Fibroblast of skin of back (primary cell): ENCODE measurements at places on chromosomes 5 and 9.
A peak's percentile ranks its signal among the peaks of the same experiment; 100 is the strongest.

- DNase-seq, result no peak
These were observed 48.0 kb upstream of the DMRT3 start for GRCh38 chr9:928363-929042.

- peak; percentile 63 for DNase-seq
These were observed 402.3 kb upstream of the ADAMTSL1 start for GRCh38 chr9:18071651-18072060.

- no peak for DNase-seq
These were observed 812.2 kb downstream of the DTWD2 start for GRCh38 chr5:118176146-118176545.

GRCh38 chr9:93897075-93897970 lies 57.8 kb downstream of the BARX1 start:
- DNase-seq, result no peak
